ENCODE measurements at places on chromosomes 16 and 17.

DNA sequence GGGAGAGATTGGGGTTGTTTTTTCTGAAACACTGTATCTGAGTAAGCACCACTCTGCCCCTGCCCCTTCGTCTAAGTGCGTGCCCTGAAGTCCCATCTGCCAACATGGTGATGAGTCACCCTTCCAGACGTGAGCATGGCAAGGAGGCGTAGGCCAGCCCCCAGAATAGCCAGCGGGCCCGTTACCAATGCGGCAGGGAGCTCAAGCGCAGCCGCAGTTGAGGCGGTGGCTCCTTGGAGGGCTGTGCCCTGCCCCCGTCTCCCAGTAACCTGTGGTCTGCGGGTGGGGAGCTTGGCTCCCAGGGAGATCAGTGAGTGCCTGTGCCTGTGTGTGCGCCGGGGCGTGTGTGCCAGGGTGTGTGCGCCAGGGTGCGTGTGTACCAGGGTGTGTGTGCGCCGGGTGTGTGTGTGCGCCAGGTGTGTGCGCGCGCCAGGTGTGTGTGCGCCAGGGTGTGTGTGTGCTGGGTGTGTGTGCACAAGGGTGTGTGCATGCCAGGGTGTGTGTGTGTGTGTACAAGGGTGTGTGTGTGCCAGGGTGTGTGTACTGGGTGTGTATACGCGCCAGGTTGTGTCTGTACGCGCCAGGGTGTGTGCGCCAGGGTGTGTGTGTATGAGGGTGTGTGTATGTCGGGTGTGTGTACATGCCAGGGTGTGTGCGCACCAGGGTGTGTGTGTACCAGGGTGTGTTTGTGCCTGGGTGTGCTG, 98.6 kb upstream of the CHMP6 start:
- DNase-seq = peak; percentile 50

DNA sequence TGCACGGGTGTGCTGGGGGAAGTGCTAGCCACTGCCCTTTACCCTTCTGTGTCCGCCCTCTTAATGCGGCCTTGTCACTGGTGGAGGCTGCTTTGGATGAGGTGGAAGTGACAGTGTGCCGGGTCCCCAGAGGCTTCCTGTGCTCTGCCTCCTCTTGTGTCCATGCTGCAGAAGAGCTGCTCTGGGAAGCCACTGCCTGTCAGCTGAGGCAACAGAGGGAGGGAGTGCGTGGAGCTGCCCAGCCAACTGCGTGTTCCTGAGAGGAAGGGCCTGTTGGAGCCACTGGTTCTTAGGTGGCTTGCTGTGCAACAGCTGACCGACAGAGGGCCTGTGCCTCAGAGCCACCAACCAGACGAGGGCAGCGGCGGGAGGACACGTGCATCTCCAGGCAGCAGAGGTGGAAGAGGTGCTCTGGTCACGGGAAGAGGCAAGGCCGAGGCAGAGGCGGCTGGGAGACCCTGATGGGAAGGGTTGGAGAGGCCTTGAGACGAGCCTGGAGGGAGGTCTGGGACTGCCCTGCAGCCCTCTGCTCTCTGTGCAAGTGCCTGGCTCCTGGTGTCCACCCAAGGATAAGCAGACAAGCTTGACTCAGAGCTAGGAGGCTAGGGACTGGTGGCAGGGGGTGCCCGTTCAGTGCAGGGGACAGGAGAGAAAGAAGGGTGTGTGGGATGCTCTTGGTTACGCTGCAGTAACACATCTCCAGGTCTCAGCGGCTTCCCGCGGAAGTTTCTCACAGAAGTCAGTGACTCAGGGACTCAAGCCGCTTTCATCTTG, 25.4 kb downstream of the B9D1 start:
- no peak for DNase-seq

- DNase-seq = no peak
Observed at GRCh38 chr17:40722241-40722640, 18.7 kb upstream of the KRT24 start.

DNA sequence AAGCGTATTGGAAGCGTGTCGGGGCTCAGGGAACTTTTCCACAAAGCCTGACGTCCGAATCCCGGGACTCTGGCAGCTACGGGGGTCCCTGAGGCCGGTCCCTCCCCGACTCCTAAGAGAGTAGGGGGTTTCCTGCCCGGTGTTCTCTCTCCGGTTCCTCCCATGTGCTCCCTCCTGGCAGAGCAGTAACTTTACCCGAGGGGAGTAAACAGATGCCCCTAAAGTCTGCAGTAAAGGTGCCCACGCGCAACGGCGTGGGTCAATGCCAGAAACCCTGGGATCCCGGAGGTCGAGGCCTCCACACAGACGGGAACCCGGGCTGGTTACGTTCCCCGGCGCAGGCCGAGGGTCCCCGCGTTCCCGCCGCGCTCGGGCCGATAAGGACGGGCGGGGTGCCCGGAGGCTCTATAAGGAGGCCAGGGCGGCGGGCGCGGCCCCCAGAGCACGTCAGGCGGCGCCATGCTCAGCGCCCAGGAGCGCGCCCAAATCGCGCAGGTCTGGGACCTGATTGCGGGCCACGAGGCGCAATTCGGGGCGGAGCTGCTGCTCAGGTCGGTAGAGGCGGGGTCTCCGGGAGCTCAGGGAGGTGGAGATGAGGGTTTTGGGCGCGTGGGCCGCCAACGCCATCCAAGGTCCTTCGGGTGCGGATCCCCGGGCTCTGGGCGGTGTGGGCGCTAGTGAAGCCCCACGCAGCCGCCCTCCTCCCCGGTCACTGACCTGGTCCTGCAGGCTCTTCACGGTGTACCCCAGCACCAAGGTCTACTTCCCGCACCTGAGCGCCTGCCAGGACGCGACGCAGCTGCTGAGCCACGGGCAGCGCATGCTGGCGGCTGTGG, at the start of gene HBM:
HBM (plus strand) TSS at position 440 of the 836 bp plus-strand sequence; CDS start at position 460, 20 bp downstream.
- DNase-seq = no peak

DNA sequence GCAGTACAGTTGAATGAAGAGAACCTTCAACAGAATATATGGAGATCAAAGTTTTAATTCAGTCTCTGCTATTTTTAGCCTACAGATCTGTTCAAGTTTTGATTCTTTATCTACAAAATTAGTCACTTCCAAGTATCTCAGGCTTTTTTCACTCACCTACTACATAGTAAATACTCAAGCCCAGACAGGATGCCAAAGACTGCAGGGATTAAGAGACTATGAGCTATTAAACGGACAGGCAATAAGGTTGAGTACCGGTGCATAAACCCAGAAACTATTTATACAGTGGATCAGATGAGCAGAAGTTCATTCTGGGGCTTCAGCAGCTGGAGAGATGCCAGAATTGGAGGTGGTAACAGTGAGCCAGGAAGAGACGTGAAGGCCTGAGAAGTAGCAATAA, 18.7 kb upstream of the OR3A1 start:
- DNase-seq = no peak

DNA sequence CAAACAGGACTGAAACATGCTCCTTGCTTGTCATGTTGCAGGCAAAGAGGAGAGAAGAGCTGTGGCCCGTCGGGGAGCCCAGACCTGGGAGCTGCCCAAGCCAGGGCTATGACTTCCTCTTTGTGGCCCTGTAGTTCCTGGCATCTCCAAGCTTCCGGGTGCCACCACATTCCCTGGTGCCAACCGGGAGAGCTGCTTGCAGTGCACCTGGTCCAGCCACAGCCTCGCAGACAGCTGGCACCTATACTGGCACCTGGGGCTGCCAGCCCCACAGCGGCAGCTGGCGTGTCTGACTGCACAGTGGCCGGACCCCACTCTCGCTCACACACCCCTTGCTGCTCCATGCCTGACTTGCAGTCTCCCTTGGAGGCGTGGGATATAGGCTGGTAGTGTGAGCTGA, 37.1 kb upstream of the FOXJ1 start:
- DNase-seq = no peak

GRCh38 chr16:19098173-19098572, 15.6 kb upstream of the ITPRIPL2 start:
- DNase-seq = no peak

- DNase-seq = peak; percentile 66
Observed at GRCh38 chr16:68064791-68065365, 20.3 kb upstream of the NFATC3 start.

- peak; percentile 29 for DNase-seq
Observed at GRCh38 chr17:77140878-77141767, at the start of gene SEC14L1. TSS of gene SEC14L1 (plus strand) at chr17:77140969. CDS start at chr17:77143597, 2,628 bp downstream.

GRCh38 chr17:48067245-48067644, 19.1 kb downstream of the NFE2L1 start:
- DNase-seq = no peak

- no peak for DNase-seq
Observed at GRCh38 chr17:73639322-73639721, 4.9 kb downstream of the SDK2 start.

DNA sequence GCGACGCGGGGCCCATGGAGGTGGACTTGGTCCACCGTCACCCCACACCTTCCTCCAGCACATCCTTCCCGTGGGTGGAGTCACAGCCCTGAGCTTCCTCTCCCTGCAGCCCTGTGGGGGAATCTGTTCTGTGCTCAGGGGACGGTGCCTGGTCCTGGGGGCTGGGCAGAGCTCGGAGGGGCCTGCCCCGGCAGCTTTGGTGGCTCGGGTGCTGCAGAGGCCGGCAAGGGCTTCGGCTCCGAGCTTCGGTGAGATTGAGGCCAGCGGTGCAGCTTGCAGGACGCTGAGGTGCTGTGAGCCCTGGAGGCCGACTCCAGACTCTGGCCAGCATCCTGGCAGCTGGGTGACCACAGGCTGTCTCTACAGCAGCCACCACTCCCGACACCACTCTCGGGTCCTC, 36.4 kb downstream of the METRNL start:
- DNase-seq = no peak

GRCh38 chr16:22324787-22325597, 27.8 kb downstream of the POLR3E start:
- no peak for DNase-seq

DNA sequence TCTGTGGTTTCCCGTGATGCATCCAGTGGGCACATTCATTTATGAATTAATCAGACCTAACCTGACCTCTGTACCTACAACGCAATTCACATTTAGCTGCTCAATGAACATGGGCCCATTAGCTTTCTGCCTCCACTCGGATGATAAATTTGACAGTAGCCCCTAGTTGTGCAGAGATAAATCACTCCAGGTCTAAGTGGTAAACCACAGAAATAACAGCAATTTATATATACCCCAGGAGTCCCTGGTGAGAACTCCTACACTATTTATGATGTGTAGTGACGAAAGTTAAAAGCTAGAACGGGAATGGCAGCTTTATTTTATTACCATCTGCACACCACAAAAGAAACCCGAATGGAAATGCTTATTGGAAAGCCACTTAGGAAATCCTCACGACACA, 371.5 kb downstream of the HAPSTR1 start:
- no peak for DNase-seq

- DNase-seq = no peak
Observed at GRCh38 chr17:3512505-3513171, 36.8 kb downstream of the ASPA start.

DNA sequence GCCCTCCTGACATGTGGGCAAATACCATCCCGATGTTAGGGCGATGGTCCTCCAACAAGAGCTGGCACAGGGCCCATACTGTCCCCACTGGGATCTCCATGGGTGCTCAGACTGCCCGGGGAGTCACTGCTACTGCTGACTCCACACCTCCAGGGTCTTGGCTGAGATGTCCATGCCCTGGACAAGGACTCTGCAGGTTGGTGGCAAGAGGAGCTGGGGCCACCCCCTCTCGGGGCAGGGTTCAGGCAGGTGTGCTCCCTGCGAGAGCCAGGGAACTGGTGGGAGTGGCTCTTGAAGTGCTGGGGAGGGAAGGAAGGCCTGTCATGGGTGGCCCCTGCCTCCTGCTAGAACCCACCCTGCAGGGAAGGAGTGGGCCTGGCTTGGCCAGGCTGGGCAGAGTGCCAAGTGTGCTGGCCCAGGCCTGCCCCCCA, 6.4 kb downstream of the CASKIN2 start:
- no peak for DNase-seq

DNA sequence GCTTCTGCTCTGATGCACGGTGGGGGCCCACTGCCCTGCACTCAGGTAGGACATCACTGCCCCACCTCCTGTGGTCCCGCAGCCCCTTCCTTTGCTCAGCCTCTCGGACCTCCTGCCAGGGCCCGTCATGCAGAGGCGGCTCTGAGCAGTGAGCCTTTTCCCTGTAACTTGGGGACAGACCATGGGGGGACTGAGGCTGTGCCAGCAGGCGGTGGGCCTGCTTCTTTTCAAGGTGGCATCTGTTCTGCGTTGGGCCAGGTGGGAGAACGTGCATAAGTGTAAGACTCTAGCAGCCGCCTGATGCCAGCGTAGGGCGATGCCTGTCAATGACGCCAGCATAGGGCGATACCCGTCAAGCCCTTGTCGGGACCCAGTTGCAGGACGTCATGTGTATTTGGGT, 40.3 kb upstream of the ZNF469 start:
- no peak for DNase-seq

DNA sequence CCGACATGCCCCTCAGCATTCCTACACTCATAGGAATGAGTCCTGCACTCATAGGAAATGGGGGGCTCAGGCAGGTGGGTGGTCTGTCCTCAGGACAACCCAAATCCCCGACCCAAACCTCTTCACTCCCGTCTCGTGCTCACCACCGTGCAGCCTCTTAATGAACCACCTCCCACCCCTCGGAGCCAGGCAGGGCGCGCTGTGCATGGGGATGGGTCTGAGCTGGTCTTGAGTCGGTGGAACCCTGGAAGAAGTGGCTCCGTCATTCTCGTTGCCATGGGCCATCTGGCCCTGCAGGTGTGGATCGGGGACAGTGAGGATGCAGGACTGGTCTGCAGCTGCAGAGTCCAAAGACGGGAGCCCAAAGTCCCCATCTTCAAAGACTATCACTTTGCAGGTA, 6.4 kb upstream of the RAB40B start:
- no peak for DNase-seq

- DNase-seq = no peak
Observed at GRCh38 chr17:81165246-81166032, at the start of gene PVALEF. TSS of gene PVALEF (plus strand) at chr17:81165507. CDS start at chr17:81181227, 15,720 bp downstream.

- no peak for DNase-seq
Observed at GRCh38 chr16:12217341-12217740, 240.8 kb downstream of the SNX29 start.

DNA sequence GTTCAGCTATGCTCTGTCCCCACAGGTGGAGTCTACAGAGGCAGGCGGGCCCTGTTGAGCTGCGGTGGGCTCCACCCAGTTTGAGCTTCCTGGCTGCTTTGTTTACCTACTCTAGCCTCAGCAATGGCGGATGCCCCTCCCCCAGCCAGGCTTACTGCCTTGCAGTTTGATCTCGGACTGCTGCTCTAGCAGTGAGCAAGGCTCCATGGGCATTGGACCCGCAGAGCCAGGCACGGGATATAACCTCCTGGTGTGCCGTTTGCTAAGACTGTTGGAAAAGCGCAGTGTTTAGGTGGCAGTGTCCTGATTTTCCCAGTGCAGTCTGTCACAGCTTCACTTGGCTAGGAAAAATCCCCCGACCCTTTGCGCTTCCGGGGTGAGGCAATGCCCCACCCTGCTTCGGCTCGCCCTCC, 89.1 kb downstream of the BCAS3 start:
- no peak for DNase-seq

- DNase-seq = peak; percentile 81
Observed at GRCh38 chr17:7280519-7281073, 922 bp upstream of the SLC2A4 start.

GRCh38 chr16:16120044-16120381, 103.3 kb downstream of the ABCC6 start:
- no peak for DNase-seq

GRCh38 chr16:67000384-67001351, 12.3 kb downstream of the CES4A start:
- DNase-seq = peak; percentile 53

GRCh38 chr16:7319514-7319913, 13.1 kb upstream of the RBFOX1 start:
- no peak for DNase-seq

Data from activated CD4-positive, alpha-beta T cell treated with anti-CD3 and anti-CD28 coated beads for 4 hours (primary cell).